ENCODE measurements at places on chromosomes 1 and 21.

- DNase-seq, result no peak
Measured at GRCh38 chr21:17780539-17780938, 38.6 kb downstream of the C21orf91 start.

- no peak for DNase-seq
Measured at GRCh38 chr1:241902391-241903065, 54.5 kb downstream of the EXO1 start.

- DNase-seq, result no peak
Measured at GRCh38 chr21:42188663-42189062, 30.3 kb upstream of the ABCG1 start.

GRCh38 chr1:175840787-175841186 is 97.4 kb upstream of the TNR start:
- no peak for DNase-seq

DNA sequence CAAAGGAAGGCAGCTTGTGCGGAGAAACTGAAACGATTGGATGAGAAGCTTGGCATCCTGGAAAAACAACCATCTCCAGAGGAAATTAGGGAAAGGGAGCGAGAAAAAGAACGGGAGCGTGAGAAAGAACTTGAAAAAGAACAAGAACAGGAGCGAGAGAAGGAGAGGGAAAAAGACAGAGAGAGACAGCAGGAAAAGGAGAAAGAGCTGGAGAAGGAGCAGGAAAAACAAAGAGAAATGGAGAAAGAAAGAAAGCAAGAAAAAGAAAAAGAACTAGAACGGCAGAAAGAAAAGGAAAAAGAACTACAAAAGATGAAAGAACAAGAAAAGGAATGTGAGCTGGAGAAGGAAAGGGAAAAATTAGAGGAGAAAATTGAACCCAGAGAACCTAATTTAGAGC is 47.2 kb downstream of the PRRC2C start:
- no peak for DNase-seq

- DNase-seq, result peak; percentile 58
Measured at GRCh38 chr1:155062702-155063411, 683 bp upstream of the EFNA4 start.

GRCh38 chr21:24093032-24093431 is 1514.2 kb downstream of the MRPL39 start:
- no peak for DNase-seq

DNA sequence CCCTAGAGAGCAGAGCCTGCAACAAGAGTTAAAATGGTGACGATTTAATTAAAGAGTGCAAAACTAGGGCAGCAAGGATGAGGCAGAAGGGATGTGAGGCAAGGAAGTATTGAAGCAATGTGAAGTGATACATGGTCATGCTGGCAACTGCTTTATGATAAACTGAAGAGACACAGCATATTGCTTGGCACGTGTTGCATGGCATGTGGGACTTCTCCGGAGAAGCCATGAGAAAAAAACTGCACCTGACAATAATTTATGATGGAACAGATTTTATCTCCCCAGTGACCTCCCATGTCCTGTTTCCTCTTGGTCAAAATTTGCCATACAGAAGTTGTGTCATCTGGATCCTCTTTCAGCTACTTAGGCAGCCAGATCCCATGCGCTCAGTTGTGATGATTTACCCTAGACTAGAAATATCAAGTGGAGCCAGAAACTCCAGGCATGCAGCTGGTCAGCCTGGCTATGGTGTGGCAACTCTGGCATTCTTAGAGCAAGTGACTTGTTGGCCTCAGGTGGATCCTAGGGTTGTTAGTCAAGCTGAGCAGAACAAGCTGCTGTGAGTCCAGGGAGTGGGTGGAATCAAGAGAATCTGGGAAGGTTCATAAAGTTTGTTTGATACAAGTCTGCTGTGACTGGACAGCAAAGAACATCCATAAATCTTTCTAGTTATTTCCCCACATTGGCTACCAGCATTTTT is 611.4 kb upstream of the USP24 start:
- peak; percentile 17 for DNase-seq

DNA sequence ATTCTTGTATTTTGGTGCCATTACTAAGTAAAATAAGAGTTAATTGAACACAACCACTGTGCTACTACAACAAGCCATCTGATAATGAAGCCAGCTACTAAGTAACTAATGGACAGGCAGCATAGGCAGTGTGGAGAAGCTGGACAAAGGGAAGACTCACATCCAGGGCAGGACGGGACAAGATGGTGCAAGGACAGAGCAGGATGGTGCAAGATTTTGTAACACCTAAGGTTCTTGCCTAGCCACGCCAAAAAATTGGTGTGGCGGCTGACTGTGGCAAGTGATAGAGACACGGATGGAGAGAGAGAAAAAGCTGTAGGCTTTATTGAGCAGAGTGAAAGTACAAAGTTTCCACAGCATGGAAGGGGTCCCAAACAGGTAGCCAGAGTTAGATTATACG is 114.0 kb upstream of the VANGL1 start:
- DNase-seq, result no peak

- peak; percentile 79 for DNase-seq
Measured at GRCh38 chr1:226064816-226065248, 2.3 kb downstream of the H3-3A start.

- DNase-seq, result no peak
Measured at GRCh38 chr1:217495249-217495648, 135.6 kb downstream of the GPATCH2 start.

GRCh38 chr1:204409123-204409522 is 2.5 kb downstream of the PPP1R15B start:
- no peak for DNase-seq

- peak; percentile 63 for DNase-seq
Measured at GRCh38 chr1:167171286-167171929, 49.3 kb upstream of the POU2F1 start.

- no peak for DNase-seq
Measured at GRCh38 chr1:214178102-214178501, 102.9 kb upstream of the SMYD2 start.

DNA sequence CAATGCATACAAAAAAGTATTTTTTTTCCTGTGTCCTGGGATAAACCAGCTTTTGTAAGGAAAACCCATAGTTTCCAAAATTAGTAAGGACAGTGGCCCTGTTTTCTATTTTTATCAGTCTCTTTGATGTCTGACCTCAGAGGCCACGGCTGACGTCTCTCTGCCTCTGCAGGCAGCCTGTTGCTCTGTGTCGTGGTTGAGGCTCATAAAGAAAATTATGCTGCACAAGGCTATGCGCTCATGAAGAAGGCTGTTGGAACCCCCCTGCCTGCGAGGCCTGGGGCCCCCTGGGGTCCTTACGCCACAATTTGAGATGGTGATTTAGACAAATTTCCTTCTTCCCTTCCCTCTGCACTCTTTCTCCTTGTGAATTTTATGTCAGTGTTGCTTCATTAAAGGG is 48.9 kb downstream of the AGPAT3 start:
- no peak for DNase-seq

- DNase-seq, result no peak
Measured at GRCh38 chr1:109274533-109275476, 8.1 kb downstream of the PSRC1 start.

DNA sequence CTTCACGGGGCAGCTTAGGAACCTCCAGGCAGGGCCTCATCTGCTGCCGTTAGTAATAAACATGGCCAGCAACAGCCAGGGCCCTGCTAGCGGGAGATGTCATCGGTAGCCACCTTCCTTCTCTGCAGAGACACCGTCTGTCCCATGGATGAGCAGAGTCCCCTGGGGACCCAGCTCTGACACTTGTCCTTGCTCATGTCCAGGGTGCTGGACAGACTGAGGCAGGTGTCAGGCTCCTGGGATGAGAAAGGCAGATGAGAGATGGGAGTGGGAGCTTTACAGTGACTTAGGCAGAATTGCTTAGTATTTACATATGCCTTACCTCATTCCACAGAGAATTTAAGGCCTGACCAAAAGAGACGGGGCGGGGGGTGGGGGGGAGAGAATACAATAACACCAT is 25.0 kb downstream of the CAPN2 start:
- no peak for DNase-seq

GRCh38 chr1:92822879-92823278 is 9.0 kb upstream of the RPL5 start:
- DNase-seq, result no peak

GRCh38 chr1:107272321-107272720 is 131.5 kb downstream of the NTNG1 start:
- DNase-seq, result no peak

GRCh38 chr1:157348538-157349480 is 203.5 kb downstream of the FCRL5 start:
- DNase-seq, result no peak

GRCh38 chr1:236345728-236346127 is 48.4 kb upstream of the EDARADD start:
- DNase-seq, result no peak

DNA sequence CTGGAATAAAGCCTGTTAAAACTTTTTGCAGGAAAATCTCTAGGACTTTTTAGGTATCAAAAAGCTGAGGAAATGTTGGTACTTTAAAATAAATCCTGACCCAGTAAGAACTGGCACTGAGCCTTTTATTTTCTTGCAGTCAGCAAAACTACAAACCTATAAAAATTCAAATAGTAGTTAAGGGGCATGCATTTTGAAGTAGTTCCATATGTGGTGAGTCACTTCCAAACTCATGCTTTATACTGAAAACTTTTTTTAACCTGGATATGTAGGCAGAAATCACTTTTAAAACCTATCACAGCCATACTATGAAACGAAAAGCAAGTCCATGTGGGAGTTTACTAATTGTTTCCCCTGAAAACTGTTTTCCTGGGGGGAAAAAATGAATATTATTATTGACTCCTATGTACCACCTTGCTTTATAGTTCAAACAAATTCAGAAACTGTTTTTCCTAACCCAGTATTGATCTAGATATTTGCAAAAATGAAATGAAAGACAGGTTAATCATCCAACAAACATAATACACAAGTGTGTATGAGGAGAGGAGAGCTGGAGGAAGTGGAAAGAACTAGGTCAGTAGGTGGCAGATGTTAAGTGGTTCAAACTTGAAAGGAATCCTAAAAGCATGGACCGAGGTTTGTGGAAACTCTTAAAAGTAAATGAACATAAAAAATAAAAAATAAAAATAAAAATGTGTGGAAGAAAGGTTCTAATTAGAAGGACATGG is 30.5 kb downstream of the NRIP1 start:
- DNase-seq, result no peak

GRCh38 chr1:33468967-33469366 is 3.5 kb upstream of the ZSCAN20 start:
- DNase-seq, result no peak

- DNase-seq, result no peak
Measured at GRCh38 chr1:238517711-238518110, 627.0 kb upstream of the ZP4 start.

DNA sequence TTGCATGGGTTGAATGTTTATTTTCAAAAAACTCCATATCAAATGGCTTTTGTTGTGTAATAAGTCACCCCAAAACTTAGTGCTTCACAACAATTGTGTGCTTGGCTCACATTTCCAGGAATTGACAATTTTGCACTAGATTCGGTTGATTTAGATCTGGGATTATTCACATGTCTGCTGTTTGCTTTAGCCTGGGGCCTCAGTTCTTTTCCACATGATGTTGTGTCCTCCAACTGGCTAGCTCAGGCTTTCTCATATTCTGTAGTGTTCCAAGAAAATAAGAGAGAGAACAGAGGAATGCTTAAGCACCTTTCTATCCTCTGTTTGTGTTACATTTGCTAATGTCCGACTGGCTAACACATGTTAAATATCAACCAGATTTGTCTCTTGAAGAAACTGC is 281.5 kb upstream of the ADGRL4 start:
- DNase-seq, result no peak

DNA sequence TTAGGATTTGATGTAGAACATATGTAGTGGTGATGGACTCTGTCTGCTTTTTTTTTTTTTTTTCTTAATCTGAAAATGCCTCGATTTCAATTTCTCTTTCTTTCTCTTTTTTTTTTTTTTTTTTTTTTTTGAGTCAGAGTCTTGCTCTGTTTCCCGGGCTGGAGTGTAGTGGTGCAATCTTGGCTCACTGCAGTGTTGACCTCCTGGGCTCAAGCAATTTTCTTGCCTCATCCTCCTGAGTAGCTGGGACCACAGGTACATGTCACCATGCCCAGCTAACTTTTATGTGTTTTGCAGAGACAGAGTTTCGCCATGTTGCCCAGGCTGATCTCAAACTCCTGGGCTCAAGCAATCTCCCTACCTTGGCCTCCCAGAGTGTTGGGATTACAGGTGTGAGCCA is 17.4 kb downstream of the MAST2 start:
- no peak for DNase-seq

GRCh38 chr1:73813716-73814115 is 384.3 kb downstream of the LRRIQ3 start:
- no peak for DNase-seq

- DNase-seq, result no peak
Measured at GRCh38 chr1:106907795-106908194, 148.7 kb upstream of the PRMT6 start.

All from cerebellum (tissue), 4 donors.